Right lobe of liver (tissue), 6 donors: ENCODE measurements at places on chromosomes 16 and 17. TPM values are rescaled to one million over a fixed set of nuclear protein-coding genes. Genes with fewer than 3 reads are reported as not detected.
A peak's percentile ranks its signal among the peaks of the same experiment; 100 is the strongest.

DNA sequence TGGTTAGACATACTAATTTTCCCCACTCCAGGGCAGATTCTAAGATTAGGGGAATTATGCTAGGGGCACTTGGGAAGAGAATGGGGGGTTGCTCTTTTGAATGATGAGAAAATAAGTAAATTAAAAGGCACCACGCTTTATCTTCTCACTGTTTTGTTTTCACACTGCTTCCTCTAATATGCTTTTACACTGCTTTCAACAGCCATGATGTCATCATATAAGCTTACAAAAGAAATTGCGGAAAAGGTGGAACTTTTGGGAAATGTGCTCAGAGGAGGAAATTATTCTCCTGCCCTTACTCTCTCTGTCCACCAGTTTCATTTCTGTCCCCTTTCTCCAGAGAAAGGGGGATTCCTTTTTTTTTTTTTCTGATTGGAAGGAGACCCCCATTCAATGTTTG lies 308.2 kb downstream of the TOX3 start:
- no peak overlapping the region for H3K4me3 ChIP-seq
- no peaks in the 10 kb centered on the region for H3K4me1 ChIP-seq
- no peak for DNase-seq

GRCh38 chr16:5377280-5377898 lies 279.8 kb upstream of the EEF2KMT start:
- no peak overlapping the region for H3K27ac ChIP-seq
- H3K27me3 ChIP-seq = no peaks in the 10 kb centered on the region
- DNase-seq = no peak
- H3K36me3 ChIP-seq = no peaks in the 10 kb centered on the region
- H3K4me3 ChIP-seq = no peak overlapping the region

- no peaks in the 10 kb centered on the region for H3K36me3 ChIP-seq
- H3K4me3 ChIP-seq = no peak overlapping the region
- H3K27me3 ChIP-seq = no peaks in the 10 kb centered on the region
- no peak overlapping the region for H3K27ac ChIP-seq
- no peak for DNase-seq
Observed at GRCh38 chr17:17722081-17722905, 41.0 kb downstream of the RAI1 start.

DNA sequence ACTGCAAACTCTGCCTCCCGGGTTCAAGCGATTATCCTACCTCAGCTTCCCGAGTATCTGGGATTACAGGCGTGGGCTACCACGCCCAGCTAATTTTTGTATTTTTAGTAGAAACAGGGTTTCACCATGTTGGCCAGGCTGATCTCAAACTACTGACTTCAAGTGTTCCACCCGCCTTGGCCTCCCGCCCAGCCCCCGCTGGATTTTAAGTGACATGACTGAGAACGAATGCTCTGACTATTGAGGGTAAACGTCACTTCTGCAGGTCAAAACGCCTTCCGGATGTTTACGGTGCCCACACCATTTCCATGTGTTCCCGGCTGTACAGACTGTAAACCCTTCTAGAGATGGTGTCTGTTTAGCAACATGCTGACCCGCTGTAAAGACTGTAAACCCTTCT lies 22.8 kb downstream of the PITPNA start:
- H3K4me3 ChIP-seq = no peak overlapping the region
- H3K27me3 ChIP-seq = no peaks in the 10 kb centered on the region
- peaks cover 4% of the 10 kb centered on the region for H3K36me3 ChIP-seq
- no peaks in the 10 kb centered on the region for H3K4me1 ChIP-seq
- H3K27ac ChIP-seq = no peak overlapping the region
- DNase-seq = no peak

DNA sequence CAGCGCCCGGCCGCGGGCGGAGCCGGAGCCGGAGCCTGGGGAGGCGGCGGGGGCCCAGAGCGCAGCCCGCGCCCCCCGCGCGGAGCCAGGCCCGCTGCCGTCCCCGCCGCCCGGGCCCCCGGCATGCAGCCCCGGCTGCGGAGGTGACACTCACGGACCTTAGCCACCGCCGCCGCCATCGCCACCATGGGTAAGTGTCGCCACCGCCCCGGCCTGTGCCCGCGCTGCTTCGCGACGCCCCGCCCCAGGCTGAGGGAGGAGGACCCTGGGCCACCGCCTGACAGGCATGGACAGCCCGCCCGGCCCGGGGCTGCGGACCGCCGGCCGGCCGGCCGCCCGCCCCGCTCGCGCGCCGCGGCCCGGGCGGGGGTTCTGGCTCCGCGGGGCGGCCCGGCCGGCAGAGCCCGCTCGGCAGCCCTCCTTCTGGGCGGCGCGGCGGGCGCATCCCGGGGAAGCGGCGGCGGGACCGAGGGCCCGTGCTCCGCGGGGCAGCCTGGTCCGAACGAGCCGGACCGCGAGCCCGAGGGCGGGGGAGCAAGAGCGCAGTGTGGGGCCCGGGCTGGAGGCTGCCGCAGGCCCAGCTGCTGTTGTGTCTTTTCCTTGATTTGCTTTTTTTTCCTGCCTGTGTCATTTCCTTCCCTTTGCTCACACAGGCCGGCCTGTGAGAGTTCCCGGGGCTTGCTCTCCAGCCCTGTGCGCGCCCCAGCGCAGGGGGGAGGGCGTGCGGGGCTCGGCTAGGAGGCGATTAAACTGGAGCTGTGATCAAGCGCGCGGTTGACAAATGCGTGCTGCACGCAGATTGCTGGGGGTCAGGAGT lies 565 bp downstream of the MAP3K3 start:
- peak overlapping the region; percentile 81 for H3K27ac ChIP-seq
- no peaks in the 10 kb centered on the region for H3K36me3 ChIP-seq
- DNase-seq = peak; percentile 89
- H3K4me3 ChIP-seq = peak overlapping the region; percentile 72

DNA sequence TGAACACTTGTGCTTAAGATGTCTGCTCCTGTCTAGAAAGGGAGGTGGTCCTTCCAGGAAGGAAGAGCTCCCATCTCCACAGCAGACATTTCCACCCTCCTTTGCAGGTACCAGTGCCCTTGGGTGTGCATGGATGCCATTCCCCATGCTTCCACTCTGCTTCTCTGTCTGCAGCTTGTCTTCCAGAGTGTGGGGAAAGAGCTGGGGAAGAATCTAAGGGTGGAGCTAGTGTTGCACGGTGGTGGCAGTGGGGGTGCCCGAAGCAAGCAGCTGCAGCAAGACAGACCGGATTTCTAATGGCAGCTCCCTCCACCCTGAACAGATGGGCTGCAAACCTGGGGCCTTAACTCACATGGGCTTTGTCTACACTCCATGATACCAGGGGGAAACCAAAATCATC lies 22.6 kb upstream of the HOXB13 start:
- peaks cover 72% of the 10 kb centered on the region for H3K27me3 ChIP-seq
- no peak overlapping the region for H3K4me3 ChIP-seq
- DNase-seq = no peak

- no peak for DNase-seq
- no peaks in the 10 kb centered on the region for H3K27me3 ChIP-seq
- no peak overlapping the region for H3K27ac ChIP-seq
Observed at GRCh38 chr17:6241996-6242395, 171.8 kb downstream of the WSCD1 start.

DNA sequence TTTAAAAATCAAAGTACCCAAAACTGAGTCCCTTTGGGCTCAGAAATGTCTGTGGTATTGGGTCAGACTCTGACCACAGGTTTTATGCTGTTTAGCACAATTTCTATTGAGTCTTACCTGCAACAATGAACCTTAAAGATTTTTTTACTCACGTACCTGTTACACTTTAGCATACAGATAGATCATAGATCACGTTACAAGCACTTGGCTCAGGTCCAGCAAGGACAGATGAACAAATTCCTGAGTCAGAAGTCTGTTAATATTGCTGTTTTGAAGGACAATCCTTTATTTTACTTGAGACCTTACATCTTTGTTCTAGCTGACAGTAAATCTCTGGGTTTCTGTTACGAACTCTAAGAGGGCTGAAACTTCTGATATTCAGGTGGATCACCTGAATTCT lies 12.8 kb downstream of the SLC7A6OS start:
- H3K27me3 ChIP-seq = no peaks in the 10 kb centered on the region
- no peak overlapping the region for H3K27ac ChIP-seq
- H3K4me3 ChIP-seq = no peak overlapping the region
- no peaks in the 10 kb centered on the region for H3K36me3 ChIP-seq
- H3K4me1 ChIP-seq = no peaks in the 10 kb centered on the region

The TIMP2 gene
- total RNA-seq = 34.2 TPM

The KRT39 gene
- not detected for total RNA-seq

The HOXB7 gene
- 0.25 TPM for total RNA-seq

The HS3ST3A1 gene
- total RNA-seq = 4.8 TPM

The TAT gene
- 109 TPM for total RNA-seq
